ENCODE measurements at places on chromosomes 12 and 14.

- no peak for DNase-seq
These were observed 331.4 kb downstream of the MED13L start for GRCh38 chr12:115946092-115946491.

DNA sequence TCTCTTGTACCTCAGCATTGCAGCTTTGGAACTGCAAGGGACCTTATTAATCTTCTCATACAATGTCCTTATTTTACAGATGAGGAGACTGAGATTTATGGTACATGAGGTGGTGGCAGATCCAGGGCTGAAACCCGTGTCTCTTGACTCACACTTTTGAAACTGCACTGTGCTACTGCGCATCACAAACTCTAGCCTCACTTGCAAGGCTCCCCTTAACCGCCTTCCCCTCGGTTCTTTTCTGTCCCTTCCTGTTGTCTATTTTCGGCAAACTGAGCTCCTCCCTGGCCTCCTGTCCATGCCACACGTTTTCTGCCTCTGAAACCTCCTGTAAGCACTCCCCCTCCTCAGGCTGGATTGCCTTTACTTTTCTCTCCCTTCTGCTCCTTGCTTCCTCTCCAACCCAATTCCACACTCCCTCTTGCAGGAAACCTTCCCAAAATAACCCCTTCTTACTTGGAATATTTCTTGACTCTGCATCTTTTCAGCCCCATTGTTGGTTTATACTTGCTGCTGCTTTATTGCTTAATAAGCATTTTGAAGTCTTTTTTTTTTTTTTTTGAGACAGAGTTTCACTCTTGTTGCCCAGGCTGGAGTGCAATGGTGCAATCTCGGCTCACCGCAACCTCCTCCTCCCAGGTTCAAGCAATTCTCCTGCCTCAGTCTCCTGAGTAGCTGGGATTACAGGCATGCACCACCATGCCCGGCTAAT is 72.4 kb upstream of the CISTR start:
- DNase-seq = no peak

DNA sequence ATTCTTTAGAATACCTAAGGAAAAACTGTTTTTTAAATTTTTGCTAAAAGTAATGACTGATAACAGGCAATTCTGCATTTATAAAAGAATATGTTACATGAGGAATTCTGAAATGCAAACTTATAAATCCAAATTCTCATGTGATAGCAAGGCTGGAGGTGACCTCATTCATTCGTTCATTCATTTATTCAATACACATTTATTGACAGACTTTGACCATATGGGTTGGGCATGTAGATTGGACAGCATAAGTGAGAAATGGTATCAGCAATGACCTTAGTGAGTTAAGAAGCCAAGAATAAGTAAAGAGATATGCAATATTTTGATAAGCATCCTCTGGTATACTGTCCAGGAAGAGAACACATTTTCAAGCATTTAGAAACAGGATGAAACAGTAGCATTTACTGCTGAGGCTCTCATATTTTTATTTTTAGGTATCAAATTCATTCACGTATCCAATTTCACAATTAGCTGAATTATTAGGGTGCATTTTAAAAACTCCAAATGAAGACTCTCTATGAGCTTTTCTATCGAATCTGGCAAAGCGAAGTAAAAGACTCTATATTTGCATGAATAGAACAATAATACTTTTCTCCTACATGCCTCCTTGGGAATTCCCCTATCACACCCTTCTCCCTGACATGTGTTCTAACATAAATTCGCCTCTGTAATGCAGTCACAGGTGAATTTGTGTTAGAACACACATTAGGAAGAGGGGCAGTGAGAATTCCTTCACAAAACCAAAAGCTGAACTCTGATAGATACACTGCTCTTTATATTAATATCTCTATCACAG is 49.9 kb downstream of the PEBP1 start:
- DNase-seq = no peak

- no peak for DNase-seq
These were observed 124.5 kb downstream of the LRIG3 start for GRCh38 chr12:58795825-58796224.

DNA sequence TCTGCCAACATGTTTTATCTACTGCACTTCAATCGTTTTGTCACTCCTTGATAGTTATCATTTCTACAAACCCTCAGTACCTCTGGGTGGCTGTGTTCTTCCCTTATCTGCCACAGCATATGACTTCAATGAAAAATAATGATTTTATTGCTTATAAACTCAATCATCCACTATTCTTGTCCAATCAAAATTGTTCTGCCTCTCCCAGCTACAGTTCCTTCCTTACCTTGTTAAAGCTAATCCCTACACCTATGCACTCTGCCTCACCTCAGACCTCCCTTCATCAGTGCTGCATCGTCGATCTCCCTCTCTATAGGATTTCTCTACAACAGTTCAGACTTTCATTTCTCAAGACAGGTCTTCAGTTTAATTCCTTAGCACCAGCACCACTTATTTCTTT is 58.8 kb downstream of the ERGIC2 start:
- DNase-seq = no peak

DNA sequence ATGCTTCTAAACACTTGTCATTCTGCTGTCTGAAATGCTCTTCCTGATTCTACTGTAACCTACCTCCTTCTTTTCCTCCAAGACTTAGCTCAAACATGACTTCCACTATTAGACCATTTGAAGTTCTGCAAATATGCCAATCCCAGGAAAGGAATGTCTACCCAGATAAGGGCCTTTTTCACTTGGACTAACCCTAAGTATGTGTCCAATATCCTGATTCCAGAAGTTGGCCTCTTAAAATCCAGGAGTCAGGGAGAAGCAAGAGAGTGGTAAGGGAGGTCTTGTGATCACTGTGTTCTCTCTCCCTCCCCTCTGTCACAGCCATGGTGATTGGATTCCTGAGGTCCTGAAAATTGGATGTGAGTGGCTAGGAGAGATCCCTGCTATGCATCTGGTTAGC is 30.2 kb downstream of the ADCY6 start:
- no peak for DNase-seq

DNA sequence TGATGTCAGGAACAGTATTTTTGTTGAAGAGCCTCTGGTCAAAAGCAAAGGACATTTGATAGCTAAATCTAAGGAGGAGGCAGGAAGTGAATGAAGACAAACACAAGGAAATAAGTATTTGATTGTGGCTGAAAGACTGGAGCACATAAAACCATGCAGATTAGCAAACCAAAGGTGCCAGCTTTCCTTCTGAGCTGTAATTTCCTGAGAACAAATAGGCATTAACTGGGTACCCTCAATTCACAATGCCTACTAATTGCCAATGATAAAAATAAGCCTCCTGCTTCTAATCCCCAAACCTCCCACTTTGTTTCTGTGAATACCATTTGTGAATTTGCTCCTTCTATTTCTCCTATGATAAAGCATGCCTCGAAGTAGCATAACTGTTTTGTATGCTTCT is 1279.6 kb upstream of the USP15 start:
- no peak for DNase-seq

DNA sequence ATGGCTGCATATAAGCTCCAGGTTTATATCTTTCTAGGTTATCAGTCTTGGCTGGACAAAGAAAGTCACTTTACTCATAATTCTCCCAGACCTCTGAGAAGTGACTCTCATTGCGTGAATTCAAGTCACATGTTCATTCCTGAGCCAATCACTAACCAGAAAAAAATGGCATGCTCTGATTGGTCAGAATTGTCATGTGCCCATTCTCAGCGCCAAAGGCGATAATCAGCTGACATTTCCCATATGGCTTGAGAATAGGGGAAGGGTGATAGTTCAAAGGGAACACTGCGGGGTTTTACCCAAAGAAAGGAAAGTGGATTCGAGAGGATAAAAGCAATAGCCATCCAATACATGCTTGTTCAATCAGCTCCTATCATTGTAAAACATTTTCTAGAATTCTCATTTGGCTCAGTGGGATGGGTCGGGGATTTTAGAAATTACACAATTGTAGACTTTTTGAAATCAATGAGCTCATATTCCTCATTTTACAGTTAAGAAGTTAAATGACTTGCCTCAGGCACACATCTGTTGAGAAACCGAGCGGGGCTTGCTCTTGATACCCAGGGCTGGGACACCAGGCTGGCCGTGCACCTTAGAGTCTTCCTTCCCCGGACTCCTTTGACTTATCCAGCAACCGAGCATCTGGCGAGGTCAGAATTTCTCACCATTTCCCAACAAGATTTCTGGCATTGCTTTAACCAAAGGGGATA is 454.0 kb upstream of the TBX3 start:
- DNase-seq = no peak

- DNase-seq = no peak
These were observed 34.1 kb upstream of the FZD10 start for GRCh38 chr12:130127912-130128789.

- DNase-seq = no peak
These were observed 54.3 kb downstream of the PTPN11 start for GRCh38 chr12:112473056-112473455.

DNA sequence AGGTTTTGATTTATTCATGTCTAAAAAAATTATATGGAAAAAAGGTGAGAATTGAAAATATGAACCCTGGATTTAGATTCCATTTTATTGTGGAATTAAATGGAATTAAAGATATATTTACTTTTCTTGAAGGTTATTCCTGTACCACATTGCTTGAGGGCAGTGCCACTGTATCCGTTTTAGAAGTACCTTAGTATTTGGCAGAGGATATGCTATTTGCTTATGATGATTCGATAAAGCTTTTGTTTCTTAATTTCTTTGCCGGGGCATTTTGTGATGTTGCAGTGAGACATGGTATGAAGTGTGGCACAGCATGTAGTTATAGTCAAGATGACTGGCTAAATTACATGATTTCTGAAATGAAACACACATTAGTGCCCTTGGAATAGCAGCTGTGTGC is 7.6 kb downstream of the TMTC2 start:
- no peak for DNase-seq

DNA sequence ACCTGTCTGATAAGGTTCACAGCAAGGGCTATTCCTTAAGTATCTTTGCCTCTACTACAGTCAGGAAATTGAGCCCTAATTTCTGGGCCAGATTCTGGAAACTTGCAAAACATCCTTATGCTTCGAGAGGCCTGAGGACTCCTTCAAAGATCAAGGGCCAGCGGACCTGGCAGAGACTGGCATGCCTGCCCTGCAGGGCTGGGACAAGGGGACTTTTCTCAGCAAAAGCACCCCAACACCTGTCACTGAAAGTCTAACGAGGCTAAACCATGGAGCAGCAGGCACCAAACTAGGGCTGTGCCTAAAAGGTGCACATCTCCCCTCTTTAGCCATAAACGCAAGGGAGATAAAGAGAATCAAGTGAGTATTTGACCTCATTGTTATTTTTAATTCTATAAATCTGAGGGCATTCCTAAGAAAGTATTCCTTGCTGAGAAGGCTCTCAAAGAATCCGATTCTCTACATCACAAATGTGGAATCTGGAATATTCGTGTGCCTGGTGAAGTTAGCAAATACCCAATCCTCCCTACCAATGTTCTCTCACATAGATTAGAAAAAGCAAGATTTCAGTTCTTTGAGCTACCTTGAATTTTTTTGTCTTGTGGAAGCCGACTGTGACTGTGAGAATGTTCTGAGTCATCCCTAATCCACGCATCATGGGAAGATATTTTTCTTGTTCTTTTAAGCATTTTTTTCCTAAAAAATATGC is 328.2 kb upstream of the NOVA1 start:
- DNase-seq = no peak

GRCh38 chr14:102373110-102373509 is 10.4 kb downstream of the TECPR2 start:
- no peak for DNase-seq

DNA sequence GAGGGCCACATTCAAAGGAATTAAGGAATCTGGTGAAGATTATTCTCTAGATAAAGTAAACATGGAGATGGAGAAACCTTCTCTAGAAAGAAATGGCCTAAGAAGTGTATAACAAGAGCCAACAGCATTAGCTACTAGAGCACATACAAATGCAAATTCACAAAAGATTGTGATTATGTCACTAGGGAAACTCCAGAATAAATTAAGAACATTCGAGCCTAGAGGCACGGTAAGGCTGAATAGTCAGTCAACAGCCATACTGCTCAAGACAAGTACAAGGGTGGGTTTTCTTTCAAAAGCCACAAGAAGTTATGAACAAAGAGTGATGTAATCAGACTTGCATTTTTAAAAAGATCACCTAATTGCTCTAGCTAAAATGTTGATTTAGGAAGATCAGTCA is 25.4 kb downstream of the PPP4R3A start:
- no peak for DNase-seq
